ENCODE measurements at places on chromosomes 6 and 20. TPM values are rescaled to one million over a fixed set of nuclear protein-coding genes. Genes with fewer than 3 reads are reported as not detected.

The XKR7 gene
- total RNA-seq, result not detected

The TRIM40 gene
- total RNA-seq, result not detected

The C6orf15 gene
- total RNA-seq, result not detected

The TINAG gene
- total RNA-seq, result not detected

- DNase-seq, result peak; percentile 78
Measured at GRCh38 chr6:159981403-159982245, 12.7 kb downstream of the IGF2R start.

DNA sequence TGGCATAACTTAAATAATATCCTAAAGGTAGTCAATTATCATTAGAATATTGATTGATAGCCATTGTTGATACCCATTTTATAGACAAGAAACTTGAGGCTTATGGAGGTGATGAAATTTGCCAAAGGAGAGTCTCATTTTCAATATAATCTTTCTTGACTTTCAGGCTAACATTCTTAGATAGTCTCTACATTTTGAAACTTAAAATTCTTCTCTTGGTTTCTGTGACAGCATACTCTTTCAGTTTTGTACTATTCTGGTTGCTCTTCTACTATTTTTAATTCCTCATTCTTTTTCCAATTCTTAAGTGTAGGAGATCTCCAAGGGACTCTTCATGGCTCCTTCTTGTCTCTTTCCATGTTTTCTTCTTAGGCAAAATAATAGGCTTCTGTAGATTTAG lies 3.7 kb upstream of the SH3BGRL2 start:
- DNase-seq, result no peak

DNA sequence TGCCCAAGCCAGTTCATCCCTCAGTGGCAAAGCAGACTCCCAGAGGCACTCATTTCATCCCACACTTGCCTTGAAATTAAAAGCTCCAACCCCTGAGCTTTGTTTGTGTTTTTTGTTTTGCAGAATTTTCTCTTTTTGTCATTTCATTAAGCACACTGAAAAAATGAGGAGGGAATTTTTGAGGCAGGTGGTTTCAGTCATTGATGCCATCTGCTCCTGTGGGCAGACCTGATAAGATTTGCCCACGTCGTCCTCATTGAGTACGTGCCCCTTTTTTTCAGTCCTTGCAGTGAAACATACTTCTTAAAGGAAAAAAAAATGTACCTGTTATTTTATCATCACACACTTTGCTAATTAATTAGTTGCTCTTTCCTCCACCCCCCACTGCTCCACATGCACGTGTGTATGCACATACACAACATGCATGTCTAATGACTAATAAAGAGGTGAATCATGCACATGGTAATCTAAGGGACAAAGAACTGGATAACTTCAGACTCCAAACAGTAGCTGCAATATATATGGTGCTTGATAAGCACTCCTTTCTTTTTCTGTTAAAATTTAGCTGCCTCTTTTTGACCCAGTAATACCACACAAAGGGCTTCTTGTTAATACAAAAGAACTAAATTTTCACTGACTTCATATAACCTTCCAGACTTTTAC lies 102.1 kb upstream of the TMEM181 start:
- no peak for DNase-seq

GRCh38 chr20:38283236-38283635 lies 20.7 kb upstream of the BPI start:
- no peak for DNase-seq
